Activated naive CD4-positive, alpha-beta T cell (primary cell): ENCODE measurements at places on chromosomes 2 and 18.

DNA sequence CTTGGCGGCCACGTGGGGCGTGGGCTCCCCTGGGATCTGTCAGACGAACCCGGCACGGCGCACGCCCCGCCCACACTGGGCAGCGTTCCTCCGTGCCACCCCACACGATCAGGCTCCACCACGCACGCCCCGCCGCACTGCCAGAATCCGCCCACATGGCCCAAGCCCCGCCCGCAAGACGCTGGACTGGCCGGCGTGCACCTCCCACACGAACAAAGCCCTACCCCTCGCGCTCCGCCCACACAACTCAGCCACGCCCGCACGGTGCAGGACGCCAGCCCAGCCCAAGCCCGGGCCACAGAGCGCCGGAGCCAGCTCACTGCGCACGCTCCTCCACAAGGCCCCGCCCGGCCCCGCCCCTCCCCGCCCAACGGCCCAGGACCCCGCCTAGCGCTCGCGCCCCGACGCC lies 555 bp downstream of the TMEM18 start:
- no peak for DNase-seq

DNA sequence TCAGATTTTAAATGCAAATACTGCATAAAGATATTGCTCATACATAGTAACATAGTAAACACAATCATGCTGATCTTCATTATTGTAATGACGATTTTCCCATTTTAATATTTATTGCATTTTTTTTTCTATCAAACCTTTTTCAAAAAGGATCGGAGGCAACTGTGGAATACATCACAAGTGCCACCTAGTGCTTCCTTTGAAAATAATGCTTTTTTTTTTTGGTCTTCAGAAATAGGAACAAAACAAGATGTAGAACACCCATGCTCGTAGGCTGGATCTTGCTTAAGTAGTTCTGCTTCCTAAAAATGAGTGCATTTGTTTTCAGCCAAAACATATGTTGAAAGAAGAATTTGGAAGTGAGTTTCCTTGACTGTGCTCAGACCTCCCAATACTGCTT lies 35.7 kb upstream of the GPR155 start:
- no peak for DNase-seq

GRCh38 chr18:48136051-48136826 lies 205.8 kb upstream of the SMAD2 start:
- DNase-seq = no peak

DNA sequence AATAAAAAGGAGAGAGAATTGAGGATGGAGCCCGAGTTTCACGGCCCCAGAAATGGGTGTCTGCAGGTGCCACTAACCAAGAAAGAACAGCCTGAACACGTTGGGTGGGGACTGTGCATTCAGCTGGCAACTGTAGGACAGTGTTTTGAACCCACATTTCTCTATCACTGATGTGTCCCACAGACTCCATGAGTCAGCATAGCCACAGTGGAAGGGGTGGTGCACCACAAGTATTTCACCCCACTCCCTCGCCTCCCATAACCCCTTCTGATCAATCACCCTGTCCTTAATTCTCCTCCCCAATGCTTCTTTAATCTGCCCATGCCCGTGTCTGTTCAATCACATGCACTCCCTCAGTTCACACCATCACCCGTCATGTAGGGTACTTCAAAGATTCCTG lies 291.5 kb downstream of the ZNF516 start:
- DNase-seq = no peak

DNA sequence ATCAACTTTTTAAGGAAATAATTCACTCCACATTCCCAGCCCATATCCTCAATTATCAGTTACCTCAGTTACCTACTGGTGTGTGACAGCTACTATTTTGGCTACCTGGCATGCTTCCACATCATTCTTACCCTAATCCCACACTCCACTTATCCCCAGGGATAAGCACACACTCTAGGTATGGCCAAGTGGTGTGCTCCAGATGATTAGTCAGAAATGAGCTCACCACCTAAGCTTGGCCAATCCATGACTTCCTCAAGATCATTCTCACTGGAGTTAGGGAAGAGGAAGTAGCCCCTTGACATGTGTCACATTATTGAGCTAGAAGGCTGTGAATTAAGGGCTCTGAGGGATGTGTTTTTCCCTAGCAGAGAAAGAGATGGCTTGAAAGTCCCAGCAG lies 20.9 kb upstream of the SMAD4 start:
- DNase-seq = no peak

DNA sequence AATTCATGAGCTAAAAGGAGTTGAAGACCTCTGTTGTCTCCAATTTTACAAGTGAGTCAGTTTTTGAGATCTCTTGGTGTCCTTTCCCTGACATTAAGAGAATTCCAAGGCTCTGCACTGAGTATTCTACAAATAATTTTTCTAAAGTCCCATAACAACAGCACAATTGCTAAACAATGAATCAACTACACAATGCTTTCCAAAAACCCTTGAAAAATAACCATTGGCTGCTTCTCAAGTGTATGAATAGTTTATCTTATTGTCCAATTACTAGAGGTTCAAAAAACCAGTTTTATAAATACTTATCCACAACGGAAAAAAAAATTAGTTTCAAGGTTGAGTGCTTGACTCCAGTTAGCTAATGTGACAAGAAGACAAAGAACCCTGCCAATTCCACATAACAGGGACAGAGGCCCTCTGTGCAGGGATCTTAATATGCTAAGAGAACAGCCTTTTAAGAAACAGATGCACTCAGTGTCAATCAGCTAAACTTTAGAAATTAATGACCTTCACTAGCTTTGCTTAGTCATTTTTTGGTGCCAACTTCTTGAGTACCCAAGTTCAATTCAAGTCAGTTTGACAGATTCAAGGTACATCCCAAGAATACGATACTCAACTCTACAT lies 266.6 kb upstream of the CYP26B1 start:
- DNase-seq = no peak
